Activated CD4-positive, CD25-positive, alpha-beta regulatory T cell (primary cell): ENCODE measurements at places on chromosomes 6 and 20.

GRCh38 chr6:111979633-111980032 lies 74.3 kb upstream of the CCN6 start:
- no peak for DNase-seq

GRCh38 chr6:117397536-117398227 lies 28.1 kb downstream of the ROS1 start:
- no peak for DNase-seq

- no peak for DNase-seq
These were observed 435.0 kb downstream of the PTPRT start for GRCh38 chr20:42754706-42755105.

DNA sequence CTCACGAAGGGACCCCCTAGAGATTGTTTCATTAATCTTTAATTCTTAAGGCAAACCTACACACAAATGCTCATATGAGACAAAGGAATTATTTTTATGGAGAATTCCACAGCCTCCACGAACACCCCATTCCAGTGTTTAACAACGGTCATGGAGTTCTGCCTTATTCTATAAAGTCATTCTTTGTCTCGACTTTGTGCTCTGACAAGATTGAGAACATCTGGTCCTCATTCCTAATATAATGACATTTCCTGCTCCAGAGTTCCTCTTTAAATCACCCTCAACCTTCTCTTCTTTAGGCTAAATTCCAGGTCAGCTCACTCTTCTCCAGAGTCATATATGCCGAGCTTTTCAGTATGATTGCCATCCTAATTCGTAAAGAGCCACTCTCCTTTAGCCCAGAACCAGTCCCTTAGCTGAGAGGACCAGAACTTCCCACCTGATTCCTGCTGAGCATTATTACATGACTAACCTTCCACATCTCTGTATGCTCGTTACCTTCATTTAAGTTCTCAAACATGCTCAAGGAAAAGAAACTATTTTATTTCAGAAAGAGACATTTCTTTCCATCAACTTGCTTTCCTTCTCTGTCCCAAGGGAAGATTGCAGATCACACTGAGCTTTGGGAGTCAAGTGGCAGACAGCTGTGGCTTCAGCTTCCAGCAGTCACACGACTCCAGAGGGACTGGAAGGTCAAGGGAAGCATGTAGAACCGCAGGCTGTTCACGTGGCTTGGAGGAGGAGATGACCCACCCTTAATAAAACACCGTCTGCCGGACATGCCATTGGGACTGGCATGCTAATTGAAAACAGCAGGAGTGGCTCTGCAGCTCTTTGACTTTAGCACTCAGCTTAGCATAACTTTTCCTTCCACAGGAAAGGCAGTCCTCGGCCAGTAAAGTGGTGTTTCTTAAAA lies 467.1 kb upstream of the HSF2 start:
- no peak for DNase-seq

DNA sequence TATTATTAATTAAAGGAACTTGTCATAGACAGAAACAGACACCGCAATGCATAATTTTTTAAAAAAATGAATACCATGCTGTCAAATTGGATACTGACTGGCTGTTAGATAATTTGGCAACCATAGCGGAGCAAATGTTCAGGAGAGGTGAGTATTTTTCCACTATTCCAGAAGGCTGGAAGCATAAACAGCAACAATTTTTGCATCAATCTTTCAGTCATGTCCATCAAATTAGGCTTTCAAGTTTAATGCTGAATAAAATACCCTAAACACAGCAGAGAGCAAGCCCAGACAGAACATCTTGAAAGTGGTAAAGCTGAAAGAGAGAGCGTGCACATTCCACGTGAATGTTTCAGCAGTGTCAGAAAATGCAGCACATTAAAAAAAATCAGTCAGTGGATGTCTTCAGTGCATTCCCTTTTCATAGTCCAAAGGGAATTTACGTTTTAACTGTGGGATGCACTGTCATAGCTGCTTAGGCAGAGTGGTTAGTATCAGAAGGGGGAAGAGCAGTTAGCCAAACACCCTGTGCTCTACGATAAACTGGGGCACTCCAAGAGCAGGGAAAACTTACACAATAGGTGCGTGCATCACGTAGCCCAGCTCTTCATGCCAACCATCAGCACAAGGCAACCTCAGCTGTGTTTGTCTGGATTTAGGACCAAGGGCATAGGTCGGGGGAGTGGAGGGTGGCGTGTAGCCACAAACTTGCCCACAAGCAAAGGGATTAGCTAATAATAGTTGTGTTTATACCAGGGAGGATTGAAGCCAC lies 116.2 kb upstream of the STMND1 start:
- DNase-seq: no peak

- peak; percentile 43 for DNase-seq
These were observed at the start of gene AIG1 for GRCh38 chr6:143060806-143061596. AIG1 (plus strand) TSS chr6:143060889; CDS start chr6:143060926, 37 bp downstream.

DNA sequence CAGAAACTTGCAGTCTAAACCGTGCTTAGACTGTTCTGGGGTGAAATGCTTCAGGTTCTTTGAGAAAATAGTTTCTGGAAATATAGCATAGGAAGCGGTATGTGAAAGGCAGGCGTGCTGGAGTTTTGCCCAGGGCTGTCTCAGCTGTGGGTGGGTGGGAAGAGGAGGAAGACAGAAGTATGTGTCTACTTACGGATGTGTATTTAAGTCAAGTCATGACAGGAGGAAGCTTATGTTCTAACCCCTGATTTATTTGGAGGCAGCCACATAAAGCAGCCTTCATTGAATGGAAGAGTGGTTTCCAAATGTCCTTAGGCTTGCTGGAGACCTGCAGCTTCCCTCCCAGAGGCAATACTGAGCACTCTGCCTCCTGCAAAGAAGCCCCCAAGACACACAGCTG lies 345.8 kb upstream of the PRND start:
- DNase-seq: no peak

DNA sequence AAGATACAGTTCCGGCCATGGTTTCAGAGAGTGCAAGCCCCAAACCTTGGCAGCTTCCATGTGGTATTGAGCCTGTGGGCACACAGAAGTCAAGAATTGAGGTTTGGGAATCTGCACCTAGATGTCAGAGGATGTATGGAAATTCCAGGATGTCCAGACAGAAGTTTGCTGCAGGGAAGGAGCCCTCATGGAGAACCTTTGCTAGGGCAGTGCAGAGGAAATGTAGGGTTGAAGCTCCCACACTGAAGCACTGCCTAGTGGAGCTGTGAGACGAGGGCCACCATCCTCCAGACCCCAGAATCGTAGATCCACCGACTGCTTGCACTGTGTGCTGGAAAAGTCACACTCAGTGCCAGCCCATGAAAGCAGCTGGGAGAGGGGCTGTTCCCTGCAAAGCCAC lies 267.5 kb downstream of the OGFRL1 start:
- DNase-seq: no peak

GRCh38 chr6:42142118-42142835 lies at the start of gene C6orf132:
C6orf132 (minus strand) TSS chr6:42142620; CDS start chr6:42142444, 176 bp downstream.
- DNase-seq: no peak

- no peak for DNase-seq
These were observed 60.6 kb downstream of the BTBD9 start for GRCh38 chr6:38579010-38579628.

DNA sequence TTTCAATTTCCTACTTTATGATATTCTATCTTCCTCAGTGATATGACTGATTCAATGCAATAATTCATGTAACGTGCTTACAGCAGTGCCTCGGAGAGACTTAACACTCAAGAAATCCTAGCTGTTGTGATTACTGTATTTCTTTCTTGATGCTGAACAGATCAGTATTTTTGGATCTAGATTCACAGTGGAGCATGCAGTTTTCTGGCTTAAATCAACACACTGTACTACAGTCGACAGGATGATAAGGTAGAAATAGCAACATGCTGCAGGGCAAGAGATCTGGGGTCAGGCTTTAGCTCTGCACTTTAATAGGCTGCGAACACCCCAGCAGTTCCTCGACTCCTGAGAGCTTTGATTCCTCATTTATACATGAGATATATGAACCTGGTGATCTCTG lies 161.0 kb downstream of the AIG1 start:
- no peak for DNase-seq

GRCh38 chr6:8670792-8671191 lies 235.4 kb upstream of the SLC35B3 start:
- DNase-seq: no peak

DNA sequence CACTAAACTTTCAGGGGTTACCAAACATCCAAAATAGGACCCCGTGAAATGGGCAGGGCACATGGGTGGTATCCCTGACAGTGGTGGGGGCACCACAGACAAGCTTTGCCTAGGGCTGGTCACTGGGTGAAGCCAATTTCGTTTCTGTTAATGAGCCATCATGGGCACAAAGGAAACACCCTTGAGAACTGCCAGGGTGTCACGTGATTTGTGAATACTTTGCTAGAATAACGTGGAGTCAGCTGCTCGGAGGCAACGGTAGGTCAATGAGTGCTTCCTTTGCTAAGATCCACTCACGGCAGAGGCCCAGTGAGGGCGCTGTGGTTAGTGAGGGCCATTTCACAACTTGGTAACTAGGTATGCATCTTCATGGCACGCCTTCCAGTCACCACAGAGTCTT lies 87.7 kb upstream of the AGPAT4 start:
- no peak for DNase-seq

DNA sequence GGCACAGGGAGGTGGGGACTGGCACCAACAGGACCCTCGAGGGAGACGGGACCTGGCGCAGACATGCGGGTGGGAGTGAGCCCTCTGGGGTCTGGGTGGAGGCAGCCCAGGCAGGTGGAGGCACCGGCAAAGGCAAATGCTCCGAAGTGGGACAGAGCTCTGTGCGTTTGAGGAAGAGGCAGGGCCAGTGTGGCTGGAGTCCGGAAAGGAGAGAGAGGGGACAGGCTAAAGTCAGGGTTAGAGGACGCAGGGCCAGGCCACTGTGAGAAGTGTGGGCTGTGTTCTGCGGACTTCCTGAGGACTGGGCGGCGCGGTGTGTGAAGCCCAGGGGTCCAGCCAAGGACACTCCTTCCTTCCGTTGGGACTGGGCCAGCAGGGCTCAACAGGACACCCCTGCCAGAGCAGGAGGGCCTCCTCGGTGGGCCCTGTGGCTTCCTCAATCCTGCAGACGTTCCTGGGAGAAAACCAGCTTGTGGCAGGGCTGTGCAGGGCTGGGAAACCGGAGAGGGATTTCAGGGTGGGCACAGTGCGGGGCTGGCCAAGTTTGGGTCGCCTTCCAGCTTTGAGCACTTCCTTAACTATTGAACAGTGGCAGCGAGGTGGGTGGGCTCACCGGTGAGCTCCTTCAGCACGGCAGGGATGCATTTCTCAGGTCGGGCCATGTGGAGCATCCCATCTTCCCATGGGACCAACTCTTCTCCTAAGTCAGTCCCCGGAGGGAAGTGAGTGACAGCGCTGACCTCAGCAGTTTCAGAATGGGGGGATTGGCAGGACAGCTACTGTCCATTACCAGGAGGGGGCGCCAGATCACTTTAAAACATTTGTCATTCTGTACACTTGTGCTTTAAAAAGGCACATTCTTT lies 22.5 kb downstream of the MOCS3 start:
- peak; percentile 29 for DNase-seq

- DNase-seq: no peak
These were observed 251.3 kb upstream of the PRND start for GRCh38 chr20:4470375-4470774.

DNA sequence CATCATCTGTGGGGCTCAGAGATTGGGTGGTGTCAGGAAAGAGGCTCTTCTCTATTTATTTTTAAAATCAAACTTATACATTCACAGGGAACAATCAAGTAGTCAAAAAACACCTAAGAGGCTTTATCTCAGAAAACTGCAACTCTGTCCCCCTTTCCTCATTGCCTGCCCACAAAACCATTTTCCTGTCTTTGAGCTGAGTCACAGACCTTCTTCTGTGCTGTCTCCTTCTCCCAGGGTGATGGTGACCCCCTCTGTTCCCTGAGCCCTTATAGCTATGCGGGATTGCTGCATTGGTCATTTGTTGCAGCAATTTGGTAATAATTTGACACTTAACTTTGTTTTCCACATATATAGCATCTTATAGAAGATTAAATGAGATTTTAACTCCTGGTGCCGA lies 195.2 kb upstream of the PROKR2 start:
- no peak for DNase-seq

GRCh38 chr20:24989162-24989561 lies 3.4 kb downstream of the APMAP start:
- no peak for DNase-seq

DNA sequence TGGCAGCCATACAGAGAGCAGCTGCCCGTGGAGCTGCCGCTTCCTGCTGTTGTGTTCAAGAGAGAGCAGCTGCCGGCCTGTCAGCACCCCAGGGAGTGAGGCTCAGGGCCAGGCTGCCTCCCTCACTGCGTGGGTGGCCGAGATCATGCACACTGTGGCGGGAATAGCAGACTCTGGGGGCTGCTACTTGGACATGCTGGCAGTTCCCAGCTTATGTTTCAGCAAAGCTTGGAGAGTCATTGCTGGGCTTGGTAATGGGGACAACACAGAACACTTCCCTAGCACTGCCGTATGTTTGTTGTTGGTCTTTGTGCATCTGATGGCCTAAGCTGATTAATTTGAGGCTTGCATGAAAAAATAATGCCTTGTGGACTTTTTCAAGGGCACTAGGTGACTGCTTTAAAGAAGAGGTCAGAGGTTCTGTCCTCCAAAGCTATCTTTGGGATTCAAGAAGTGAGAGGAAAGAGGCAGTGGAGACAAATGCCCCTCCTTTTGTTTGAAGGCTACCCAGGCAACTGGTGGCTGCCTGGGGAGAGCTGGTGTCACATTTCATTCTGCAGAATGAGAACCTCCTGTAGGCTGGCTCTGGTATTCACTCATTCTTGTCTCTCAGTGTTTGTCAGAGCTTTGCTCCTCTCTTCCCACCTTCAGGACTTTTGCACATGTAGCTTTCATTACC lies 18.8 kb downstream of the MRAP2 start:
- DNase-seq: no peak

DNA sequence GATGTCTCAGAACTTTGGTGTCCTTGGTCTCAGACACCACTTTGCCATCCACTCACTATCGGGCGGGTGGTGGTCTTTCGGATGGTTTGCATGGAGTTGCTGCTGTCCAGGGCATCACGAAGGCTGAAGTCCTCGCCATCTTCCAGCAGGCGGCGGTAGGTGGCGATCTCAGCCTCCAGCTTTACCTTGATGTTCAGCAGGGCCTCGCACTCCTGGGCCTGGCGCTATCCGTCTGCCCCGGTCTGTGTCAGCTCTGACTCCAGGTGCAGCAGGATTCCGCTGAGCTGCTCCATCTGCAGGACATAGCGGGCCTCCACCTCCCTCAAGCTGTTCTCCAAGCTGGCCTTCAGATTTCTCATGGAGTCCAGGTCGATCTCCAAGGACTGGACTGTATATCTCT lies 36.0 kb downstream of the ZNF311 start:
- no peak for DNase-seq

GRCh38 chr6:43120101-43120763 lies 44.1 kb downstream of the PTK7 start:
- no peak for DNase-seq
